ENCODE measurements at places on chromosomes 2 and 18.

DNA sequence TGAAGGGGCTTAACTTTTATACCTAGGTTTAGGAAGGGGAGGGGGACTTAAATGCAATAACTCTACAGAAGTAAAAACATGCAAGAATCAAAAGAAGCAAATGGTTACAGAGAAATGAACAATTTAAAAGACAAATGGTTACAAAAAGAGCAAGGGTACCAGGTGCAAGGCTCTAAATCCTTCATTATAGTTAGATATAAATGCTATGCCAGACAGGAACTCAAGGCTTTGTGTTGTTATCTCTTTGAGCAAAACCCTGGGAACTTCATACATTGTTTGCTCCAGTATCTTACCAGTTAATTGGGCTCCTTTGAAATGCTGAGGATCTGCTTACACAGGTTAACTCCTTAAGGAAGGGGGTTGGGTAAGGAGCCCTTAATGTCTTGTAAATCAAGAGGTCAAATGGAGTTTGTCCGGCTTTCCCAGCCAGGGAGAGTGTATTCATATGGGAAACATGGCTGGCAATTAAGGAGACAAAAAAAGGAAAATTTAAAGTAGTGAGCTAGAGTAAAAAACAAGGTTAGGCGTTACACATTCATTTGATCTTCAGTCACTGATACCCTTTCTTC is 347.5 kb downstream of the CELF4 start:
- DNase-seq, result no peak

GRCh38 chr18:28177828-28178635 is 1.1 kb upstream of the CDH2 start:
- no peak for DNase-seq

DNA sequence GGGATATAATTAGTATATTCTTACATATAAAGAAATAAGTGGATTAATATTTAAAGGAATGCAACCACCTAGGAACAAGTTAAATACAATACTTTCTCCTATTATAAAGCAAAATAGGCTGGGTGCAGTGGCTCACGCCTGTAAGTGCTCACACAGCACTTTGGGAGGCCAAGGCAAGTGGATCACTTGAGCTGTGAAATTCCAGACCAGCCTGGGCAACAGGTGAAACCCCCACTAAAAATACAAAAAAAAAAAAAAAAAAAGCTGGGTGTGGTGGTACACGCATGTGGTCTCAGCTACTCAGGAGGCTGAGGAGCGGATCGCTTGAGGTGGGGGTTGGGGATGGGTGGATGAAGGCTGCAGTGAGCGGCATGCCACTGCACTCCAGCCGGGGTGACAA is 286.2 kb upstream of the EPC2 start:
- DNase-seq, result no peak

GRCh38 chr2:112255875-112256274 is 1.0 kb upstream of the ZC3H8 start:
- DNase-seq, result no peak

GRCh38 chr18:56161566-56162260 is 476.7 kb downstream of the TXNL1 start:
- DNase-seq, result no peak

GRCh38 chr2:212402316-212402715 is 136.3 kb downstream of the ERBB4 start:
- DNase-seq, result no peak

GRCh38 chr2:226904592-226904991 is 68.7 kb downstream of the RHBDD1 start:
- DNase-seq, result no peak

DNA sequence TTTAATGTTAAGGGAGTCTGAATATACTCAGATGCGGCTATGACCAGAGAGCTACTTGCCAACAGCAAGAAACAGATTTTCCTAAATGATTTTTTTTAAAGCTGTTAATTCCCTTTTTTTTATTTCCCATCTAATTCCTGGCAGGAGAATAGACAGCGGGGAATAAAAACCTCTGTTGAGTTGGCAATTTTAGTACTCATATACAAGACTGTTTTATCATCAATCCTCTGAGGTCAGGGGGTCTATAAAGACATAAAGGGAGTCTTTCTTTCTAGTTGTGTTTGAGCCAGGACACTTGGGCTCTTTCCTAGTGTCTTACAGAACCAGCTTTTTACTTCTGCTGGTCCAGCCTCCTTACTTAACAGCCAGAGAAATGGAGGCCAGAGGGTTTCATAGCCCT is 29.4 kb downstream of the MAIP1 start:
- no peak for DNase-seq

DNA sequence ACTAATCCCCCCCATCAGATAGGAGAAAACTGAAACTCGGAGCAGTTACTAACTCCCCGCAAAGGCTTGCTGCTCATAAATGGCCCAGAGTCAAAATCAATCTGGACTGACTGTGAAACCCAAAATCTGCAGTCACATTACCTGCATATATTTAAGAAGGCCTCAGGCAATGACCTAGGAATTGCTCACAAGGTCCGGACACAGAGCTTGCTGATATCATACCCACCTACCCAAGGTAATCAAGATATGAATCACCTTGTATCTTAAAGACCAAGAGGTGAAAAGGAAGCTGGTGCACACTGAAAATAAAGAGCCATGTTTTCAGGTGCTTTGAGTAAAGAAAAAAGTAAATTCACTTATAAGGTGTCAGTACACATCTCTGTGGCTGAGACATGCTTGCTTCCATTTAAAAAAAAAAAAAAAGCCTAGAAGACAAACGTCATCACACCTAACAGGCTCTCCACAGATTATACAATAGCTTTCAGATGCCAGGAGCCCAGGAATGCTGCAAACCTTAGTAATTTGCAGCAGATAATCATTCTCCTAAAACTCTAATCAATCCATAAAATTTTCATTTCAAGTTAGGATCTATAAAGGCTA is 195.4 kb downstream of the ZEB2 start:
- DNase-seq, result no peak

- DNase-seq, result no peak
Observed at GRCh38 chr2:62475172-62476011, 30.6 kb downstream of the TMEM17 start.

GRCh38 chr2:168819829-168820489 is 17.5 kb downstream of the NOSTRIN start:
- DNase-seq, result no peak

DNA sequence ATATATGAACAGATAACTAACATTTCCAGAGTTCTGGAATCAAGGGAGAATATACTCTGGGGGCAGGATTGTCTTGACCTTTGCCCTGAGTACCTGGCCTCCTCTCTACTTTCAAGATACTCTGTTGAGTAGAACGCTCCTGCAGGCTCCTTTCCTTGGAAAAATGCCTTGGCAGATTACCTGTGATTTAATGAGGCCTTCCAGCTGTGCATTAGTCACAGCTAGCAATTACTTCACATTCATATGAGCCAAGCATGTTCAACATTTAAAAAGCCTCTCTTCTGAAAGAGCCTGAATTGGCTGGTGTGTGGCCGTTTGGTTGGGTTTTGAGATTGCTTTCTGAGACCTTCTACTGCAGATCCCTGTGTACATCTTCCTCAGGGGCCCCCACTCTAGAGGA is 142.2 kb downstream of the PLCL1 start:
- no peak for DNase-seq

DNA sequence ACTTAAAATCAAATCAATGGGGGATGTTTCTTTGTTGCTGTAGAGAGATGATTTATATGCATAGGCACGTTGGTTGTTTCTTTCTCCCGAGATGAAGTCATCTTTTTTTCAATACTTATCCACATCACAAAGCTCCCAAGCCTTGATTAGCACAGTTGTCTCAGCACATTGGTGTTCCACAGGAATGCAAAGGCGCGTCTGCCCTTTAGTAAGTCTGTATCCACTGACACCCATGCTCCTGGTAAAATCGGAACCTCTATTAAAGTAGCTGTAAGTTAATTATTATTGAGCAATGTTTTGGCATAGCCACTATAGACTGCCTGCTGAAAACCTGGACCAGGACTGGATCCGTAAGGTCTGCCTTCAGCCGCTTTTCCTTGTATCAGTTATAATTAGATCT is 77.6 kb upstream of the RBM44 start:
- DNase-seq, result no peak

GRCh38 chr2:118387509-118387908 is 299.2 kb downstream of the INSIG2 start:
- no peak for DNase-seq

GRCh38 chr2:46796843-46797625 is 118.6 kb downstream of the MCFD2 start:
- DNase-seq, result no peak

- DNase-seq, result no peak
Observed at GRCh38 chr2:162926907-162927306, 88.3 kb upstream of the KCNH7 start.

DNA sequence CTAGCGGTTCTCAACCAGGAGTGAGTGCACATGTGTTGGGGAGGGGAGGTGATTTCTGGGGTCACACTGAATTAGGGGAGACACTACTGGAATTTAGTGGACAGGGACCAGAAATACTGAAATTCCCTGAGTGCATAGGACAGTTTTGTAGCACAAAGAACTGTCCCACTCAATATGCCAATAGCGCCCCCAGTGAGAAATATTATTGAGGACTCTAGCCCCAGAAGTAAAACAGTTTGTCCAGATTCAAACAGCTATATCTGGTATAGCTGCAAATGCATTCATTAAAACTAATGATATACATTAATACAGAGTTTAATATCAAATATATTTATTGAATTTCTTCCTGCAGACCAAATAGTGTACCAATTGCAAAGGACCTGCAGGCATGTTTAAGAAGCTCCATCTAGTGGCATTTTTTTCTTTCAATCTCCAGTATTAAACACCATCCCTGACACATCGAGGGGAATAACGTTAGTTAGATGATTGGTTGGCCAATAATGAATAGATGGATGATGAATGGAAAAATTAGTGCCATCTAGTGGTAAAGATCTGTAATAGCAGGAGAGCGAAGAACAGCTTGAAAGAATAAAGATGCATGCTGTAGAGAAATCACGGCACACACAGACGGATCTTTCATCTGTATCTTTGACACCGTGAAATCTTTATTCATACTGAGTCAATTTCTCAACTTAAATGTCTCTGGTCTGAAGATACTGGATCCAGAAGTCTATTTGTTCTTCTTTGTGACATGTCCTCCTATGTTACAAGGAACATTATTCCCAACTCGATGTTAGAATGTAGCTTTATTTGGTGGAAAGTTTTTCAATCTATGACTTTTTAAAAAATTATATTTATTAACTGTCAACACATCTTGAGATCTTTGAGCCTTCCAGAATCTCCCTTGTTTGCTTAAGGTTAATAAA is 62.5 kb downstream of the DHRS9 start:
- no peak for DNase-seq

GRCh38 chr2:35787302-35788031 is 568.1 kb upstream of the CRIM1 start:
- no peak for DNase-seq

DNA sequence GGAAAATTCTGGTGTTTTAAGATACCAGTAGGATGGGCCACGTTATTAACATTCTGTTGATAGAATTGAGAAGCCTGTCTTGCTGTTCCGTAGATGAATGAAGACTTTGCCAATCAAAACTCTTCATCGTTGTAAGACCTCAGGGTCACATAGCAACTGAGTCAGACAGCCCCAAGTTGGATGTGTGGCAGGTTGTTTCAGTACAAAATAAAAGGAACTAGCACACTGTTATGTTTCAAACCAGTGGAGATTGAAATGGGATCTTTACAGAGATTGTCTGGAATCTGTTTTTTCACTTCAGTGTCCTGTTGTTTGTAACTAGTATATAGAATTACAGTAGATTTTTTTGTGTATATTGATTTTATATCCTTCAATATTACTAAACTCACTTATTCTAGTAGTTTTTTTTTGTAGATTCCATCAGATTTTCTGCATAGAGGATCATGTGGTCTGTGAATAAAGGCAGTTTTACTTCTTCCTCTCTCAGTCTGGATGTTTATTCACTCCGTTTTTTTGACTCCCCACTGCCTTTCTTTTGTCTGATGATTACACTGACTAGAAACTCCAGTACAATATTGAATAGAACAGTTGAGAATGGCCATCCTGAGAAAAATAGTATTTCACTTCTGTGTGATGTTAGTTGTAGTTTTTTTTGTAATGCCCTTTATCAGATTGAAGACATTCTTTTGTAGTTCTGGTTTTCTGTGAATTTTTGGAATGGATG is 22.7 kb downstream of the EPC2 start:
- DNase-seq, result no peak

Measured in activated T-helper 1 cell treated with Interleukin-2 at 50 U/mL for 16 hours (primary cell).